Stimulated activated CD8-positive, alpha-beta memory T cell treated with anti-CD3 and anti-CD28 coated beads, Interleukin-4, amount 100 ng/mL, for 1 hour (primary cell): ENCODE measurements at places on chromosomes 7 and 10.

DNA sequence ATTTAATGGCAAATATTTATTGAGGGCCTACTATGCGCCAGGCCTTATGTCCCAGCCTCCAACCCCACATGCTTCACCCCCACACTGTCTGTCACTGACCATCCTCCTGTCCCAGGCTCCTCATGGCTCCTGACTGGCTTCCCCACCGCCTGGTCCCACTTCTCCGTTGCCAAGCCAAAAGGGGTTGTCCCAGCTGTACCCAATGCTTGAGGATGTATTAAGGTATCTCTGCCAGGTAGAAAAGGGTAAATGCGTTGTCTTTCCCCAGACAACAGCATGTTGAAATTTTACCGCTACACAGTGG, 168.8 kb upstream of the FRMD4A start:
- no peak for DNase-seq

DNA sequence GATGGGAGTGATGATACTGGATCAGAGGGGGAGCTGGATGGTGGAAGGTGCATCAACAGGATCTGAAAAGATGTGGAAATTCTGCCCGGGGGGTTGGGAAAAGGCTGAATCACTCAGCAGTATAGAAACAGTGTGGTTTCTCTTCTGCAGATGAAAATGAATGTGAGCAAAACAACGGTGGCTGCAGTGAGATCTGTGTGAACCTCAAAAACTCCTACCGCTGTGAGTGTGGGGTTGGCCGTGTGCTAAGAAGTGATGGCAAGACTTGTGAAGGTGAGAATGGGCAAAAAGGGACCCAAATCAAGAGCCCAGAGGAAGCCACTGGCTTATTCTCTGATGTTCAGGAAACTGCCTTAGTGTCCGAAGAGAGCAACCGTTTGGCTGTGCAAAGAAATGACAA, 12.9 kb downstream of the OIT3 start:
- DNase-seq = no peak

DNA sequence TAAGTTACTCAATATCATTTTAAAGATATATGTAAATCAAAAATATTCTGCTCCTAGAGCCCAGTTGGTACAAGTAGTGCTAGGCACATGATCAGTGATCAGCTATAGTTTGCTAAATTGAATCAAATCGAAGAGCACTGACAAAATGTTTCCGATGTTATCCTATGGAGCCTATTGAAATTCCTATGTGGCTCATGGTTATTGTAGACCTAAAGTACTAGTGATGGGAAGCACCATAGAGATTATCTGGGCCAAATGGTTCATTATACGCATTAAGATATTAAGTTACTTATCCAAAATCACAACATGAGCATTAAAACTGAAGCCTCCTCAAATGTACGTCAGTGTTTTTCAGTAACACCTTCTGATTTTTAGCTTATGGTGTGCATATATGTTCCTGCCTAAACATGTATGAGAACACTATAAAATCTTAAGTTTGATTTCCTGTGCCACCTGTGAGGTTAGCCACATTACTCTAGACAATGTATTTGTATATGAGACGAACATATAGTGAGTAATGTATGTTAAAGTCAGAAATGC, 103.2 kb downstream of the IQUB start:
- DNase-seq = no peak

DNA sequence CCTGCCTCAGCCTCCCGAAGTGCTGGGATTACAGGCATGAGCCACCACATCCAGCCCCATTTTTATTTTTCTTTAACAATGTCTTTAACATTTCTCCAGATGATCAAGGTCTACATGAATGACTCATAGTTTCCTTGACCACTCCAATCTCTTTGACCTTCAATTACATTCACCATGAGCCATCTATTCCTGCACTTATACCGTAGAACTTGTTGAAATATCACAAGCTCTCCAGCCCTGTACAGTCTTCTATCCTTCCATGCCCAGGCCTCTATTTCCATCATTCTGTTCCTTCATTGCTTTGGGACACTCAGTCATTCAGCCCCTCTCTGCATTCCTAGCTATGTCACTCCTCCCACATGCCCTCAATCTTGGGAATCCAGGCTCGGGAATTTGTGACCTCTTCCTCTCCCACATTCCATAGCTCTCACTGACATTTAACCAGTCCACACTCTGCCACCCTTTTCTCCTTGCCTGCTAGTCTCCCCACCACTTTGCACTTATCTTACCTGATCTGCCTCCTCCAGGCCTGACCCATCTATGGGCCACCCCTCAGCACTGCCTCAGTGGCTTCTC, 151.8 kb upstream of the STK17A start:
- no peak for DNase-seq

- DNase-seq = no peak
Measured at GRCh38 chr10:35447693-35448407, 111.5 kb downstream of the CCNY start.

- DNase-seq = no peak
Measured at GRCh38 chr10:5557799-5558771, 33.3 kb downstream of the CALML3 start.

DNA sequence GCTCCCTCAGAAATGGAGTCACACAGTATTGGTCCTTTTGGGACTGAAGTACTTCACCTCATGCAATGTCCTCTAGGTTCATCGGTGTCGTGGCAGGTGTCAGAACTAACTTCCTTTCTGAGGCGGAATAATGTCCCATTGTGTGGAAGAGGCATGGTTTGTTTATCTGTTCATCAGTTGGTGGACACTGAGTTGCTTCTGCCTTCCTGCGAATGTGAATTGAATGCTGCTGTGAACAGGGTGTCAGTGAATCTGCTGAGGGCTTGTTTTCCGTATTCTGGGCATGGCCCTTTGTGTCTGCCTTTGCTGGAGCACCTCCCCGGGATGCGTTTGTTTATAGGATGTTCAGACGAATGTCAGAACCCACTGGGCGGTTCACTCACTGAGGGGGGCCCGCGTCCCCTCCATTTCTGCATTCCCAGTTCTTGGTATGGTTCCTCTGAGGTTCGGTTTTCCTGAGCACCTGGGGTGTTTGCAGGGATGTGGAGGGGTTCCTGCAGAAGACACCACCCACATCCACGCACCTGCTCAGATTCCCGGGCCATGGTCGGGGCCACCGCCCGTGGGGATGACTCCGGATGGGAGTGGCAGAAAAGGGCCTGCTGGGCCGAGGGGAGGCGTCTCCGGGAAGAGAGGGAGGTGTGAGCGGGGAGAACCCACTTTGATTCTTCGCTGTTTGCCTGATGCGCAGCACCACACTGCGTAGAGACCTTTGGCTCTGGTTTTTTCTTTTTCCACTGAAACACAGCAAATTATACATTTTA, 33.1 kb downstream of the CHST12 start:
- DNase-seq = no peak

- no peak for DNase-seq
Measured at GRCh38 chr10:115968236-115968635, 304.8 kb downstream of the GFRA1 start.

DNA sequence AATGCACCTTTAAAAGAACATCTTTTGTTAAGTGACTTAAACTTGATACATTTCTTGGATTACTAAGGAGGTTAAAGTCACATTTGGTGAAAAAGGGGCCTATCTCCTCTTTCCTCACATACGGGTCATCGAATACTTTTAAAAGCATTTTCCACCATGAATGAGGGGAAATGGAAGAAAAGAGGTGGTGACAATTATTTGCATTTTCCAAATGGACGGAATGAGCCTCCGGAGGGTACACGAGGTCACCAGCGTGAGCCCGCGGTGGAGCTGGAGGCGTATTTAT, 1.0 kb upstream of the BMPR1A start:
- DNase-seq = no peak
